ENCODE measurements at places on chromosomes 2 and 18. TPM values are rescaled to one million over a fixed set of nuclear protein-coding genes. Genes with fewer than 3 reads are reported as not detected.

Gene LONRF2
- 3.0 TPM for total RNA-seq

Gene CDCA7
- total RNA-seq, result 44.7 TPM

Gene MTIF2
- total RNA-seq, result 51.0 TPM

Gene RBKS
- 7.0 TPM for total RNA-seq

Measured in A549 treated with CpdA at 1 μM for 4 hours (cell line).